ENCODE measurements at places on chromosomes 5 and 9. TPM values are rescaled to one million over a fixed set of nuclear protein-coding genes. Genes with fewer than 3 reads are reported as not detected.

DNA sequence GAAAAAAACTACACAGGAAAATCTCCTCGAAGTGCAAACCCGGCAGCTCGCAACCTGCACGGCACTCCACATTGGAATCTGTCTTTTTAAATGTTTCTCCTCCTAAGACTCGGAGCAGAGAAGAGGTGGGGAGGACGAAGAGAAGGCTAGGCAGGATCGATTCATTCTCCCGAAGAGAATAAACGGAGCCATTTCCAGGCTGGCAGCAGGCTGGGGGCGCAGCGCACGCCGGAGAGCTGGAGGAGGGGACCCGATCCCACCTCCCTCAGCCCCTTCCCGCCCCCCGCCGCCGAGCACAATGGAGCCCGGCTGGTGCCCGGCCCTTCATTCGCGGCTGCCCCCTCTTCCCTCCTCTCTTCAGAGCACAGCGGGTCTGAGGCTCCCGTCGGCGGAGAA lies 628 bp downstream of the HOMER1 start:
- no peaks in the 10 kb centered on the region for H3K27me3 ChIP-seq
- H3K36me3 ChIP-seq: no peaks in the 10 kb centered on the region
- peak overlapping the region; percentile 60 for H3K4me3 ChIP-seq
- peak overlapping the region; percentile 99 for H3K27ac ChIP-seq
- peaks cover 2% of the 10 kb centered on the region for H3K4me1 ChIP-seq

- H3K27me3 ChIP-seq: no peaks in the 10 kb centered on the region
- no peak overlapping the region for H3K4me3 ChIP-seq
- DNase-seq: no peak
- no peaks in the 10 kb centered on the region for H3K4me1 ChIP-seq
- H3K27ac ChIP-seq: no peak overlapping the region
Measured at GRCh38 chr9:111992523-111992922, 95.9 kb downstream of the UGCG start.

GRCh38 chr5:154970759-154971158 lies 29.9 kb downstream of the MRPL22 start:
- no peaks in the 10 kb centered on the region for H3K27me3 ChIP-seq
- no peak overlapping the region for H3K4me3 ChIP-seq
- no peaks in the 10 kb centered on the region for H3K36me3 ChIP-seq
- H3K4me1 ChIP-seq: no peaks in the 10 kb centered on the region
- H3K27ac ChIP-seq: no peak overlapping the region

DNA sequence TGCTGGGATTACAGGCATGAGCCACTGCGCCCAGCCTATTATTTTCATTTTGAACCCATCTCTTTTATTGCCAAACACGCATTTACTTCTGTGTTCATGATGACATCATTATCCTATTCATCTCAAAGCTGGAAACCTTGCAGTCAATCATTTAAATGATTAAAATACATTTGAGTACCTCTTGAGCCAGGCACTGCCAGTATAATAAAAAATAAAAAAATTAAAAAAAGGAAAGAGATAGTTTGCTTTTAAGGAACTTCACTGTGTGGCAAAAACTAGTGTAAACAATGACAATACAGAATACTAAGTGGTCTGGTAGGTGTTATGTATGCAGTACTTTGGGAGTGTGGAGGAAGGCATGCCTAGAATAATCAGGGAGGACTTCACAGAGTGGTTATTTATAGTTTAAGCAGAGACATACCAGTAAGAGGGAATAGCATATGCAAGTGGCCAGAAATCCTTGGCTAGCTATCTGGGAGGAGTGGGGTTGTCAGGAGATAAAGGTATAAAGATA lies 8.6 kb downstream of the NSD1 start:
- H3K27me3 ChIP-seq: no peaks in the 10 kb centered on the region
- no peak overlapping the region for H3K27ac ChIP-seq
- DNase-seq: no peak
- H3K4me3 ChIP-seq: no peak overlapping the region
- no peaks in the 10 kb centered on the region for H3K36me3 ChIP-seq
- H3K4me1 ChIP-seq: peaks cover 2% of the 10 kb centered on the region

GRCh38 chr5:136058039-136058971 lies 29.5 kb downstream of the TGFBI start:
- peak; percentile 67 for DNase-seq
- H3K27ac ChIP-seq: peak overlapping the region; percentile 55

DNA sequence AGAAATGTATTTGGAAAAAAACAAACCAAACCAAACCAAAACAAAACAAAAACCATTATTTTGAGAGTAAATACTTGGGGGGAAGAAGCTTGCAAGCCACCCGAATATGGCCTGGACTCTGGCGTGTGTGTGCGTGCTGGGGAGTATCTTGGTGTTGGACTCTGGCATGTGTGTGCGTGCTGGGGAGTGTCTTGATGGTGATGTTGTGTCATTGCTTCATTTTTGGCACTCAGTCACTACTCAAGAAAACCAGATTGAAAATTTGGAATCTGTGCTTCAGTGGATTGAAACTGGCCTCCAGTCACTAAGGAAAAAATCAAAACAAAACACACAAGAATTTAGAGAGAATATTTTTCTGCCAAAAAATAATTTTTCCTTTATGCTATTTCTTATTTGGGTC lies 76.1 kb downstream of the ARRDC3 start:
- peak; percentile 32 for DNase-seq
- H3K27ac ChIP-seq: no peak overlapping the region
- H3K36me3 ChIP-seq: no peaks in the 10 kb centered on the region
- no peaks in the 10 kb centered on the region for H3K27me3 ChIP-seq

- H3K36me3 ChIP-seq: no peaks in the 10 kb centered on the region
- no peak overlapping the region for H3K4me3 ChIP-seq
- H3K27me3 ChIP-seq: no peaks in the 10 kb centered on the region
- H3K4me1 ChIP-seq: no peaks in the 10 kb centered on the region
Measured at GRCh38 chr5:93596310-93596675, 13.3 kb downstream of the NR2F1 start.

DNA sequence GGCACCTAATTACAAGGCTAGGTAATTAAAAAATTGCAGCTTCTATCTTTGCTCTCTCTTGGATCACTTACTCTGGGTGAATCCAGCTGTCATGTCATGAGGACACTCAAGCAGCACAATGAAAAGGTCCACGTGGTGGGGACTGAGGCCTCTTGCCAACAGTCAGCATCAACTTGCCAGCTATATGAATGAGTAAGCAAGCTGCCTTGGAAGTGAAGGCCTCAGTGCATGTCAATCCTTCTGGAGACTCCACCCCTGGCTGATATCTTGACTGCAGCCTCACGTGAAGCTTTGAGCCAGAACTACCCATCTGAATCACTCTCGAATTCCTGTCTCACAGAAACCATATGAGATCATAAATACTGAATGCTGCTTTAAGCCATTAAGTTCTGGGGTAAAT lies 140.5 kb downstream of the SNX18 start:
- no peaks in the 10 kb centered on the region for H3K36me3 ChIP-seq
- H3K4me3 ChIP-seq: no peak overlapping the region
- H3K27me3 ChIP-seq: no peaks in the 10 kb centered on the region
- DNase-seq: no peak
- H3K4me1 ChIP-seq: peaks cover 15% of the 10 kb centered on the region

DNA sequence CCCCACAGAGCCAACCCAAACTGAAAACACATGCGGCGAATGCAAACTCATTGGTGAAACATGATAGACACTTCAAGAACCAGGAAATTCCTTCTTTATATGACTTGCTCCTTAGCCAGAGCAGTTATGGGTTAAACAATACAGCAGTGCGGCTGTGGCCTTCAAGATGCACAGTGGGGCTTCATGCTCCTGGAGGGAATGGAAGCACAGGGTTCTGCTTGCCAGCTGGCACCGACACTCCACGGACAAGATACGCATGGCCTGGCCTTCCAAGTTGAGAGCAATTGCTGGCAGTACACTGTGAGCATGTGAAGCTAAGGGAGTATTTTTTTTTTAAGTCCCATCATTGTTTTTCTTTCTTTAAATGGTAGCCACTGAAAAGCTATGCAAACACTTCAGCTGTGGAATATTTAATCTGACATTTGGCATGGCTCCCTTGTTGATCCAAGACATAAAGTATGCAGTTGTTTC lies 451.6 kb upstream of the CD180 start:
- H3K4me3 ChIP-seq: no peak overlapping the region
- H3K27ac ChIP-seq: no peak overlapping the region
- H3K36me3 ChIP-seq: no peaks in the 10 kb centered on the region
- no peaks in the 10 kb centered on the region for H3K27me3 ChIP-seq
- H3K4me1 ChIP-seq: peaks cover 10% of the 10 kb centered on the region

- H3K27ac ChIP-seq: no peak overlapping the region
- H3K27me3 ChIP-seq: no peaks in the 10 kb centered on the region
- no peak for DNase-seq
- no peaks in the 10 kb centered on the region for H3K36me3 ChIP-seq
Measured at GRCh38 chr9:130858739-130859705, 24.0 kb downstream of the ABL1 start.

- no peaks in the 10 kb centered on the region for H3K4me1 ChIP-seq
- H3K27ac ChIP-seq: no peak overlapping the region
- no peaks in the 10 kb centered on the region for H3K36me3 ChIP-seq
- no peaks in the 10 kb centered on the region for H3K27me3 ChIP-seq
- DNase-seq: no peak
Measured at GRCh38 chr5:174626369-174626920, 97.9 kb upstream of the MSX2 start.

GRCh38 chr9:20041697-20042081 lies 252.9 kb upstream of the SLC24A2 start:
- no peak overlapping the region for H3K27ac ChIP-seq
- H3K36me3 ChIP-seq: no peaks in the 10 kb centered on the region
- H3K4me1 ChIP-seq: no peaks in the 10 kb centered on the region
- DNase-seq: no peak
- no peaks in the 10 kb centered on the region for H3K27me3 ChIP-seq

GRCh38 chr5:36876299-36876964 lies at the start of gene NIPBL:
Gene NIPBL, plus strand, starts transcription at chr5:36876769. Its CDS starts 76,928 bp downstream, at chr5:36953697.
- peak; percentile 90 for DNase-seq
- H3K4me3 ChIP-seq: peak within 1 kb of the TSS; percentile 62
- H3K27me3 ChIP-seq: no peaks in the 10 kb centered on the region
- peak within 1 kb of the TSS; percentile 98 for H3K27ac ChIP-seq
- peaks cover 4% of the 10 kb centered on the region for H3K4me1 ChIP-seq
- H3K36me3 ChIP-seq: no peaks in the 10 kb centered on the region

- no peaks in the 10 kb centered on the region for H3K36me3 ChIP-seq
- no peak overlapping the region for H3K27ac ChIP-seq
- no peak for DNase-seq
- no peak overlapping the region for H3K4me3 ChIP-seq
- H3K27me3 ChIP-seq: no peaks in the 10 kb centered on the region
Measured at GRCh38 chr9:93517331-93517730, 59.1 kb upstream of the PHF2 start.

Gene EQTN
- 0.92 TPM for total RNA-seq

Gene POU5F2
- total RNA-seq: 1.2 TPM

Gene IL4
- not detected for total RNA-seq

Gene PCDHGA9
- 6.3 TPM for total RNA-seq

Gene IL9
- total RNA-seq: not detected

Gene WNT8A
- not detected for total RNA-seq

Gene S1PR3
- 12.4 TPM for total RNA-seq

Gene DNAJC25
- 12.3 TPM for total RNA-seq

Gene TRIM36
- 4.1 TPM for total RNA-seq

Data from ovary (tissue), 10 donors.